ENCODE measurements at places on chromosomes 16 and 17.

DNA sequence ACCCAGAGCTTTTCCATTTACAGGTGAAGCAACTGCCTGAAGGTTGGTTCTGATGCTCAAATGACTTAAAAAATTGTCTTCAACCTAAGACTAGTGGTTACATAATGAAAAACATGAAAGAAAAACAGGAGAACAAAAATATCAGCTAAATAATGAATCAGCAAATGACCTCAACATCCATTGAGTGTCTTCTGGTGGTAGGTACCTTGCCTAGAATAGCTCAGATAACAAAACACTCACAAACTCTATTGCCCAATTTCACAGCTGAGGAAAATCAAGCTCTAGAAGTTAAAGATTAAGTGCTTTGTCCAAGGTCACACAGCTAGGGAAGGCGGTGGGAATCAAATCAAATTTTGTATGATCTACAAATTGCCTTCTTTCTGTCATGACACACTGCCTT lies 304.6 kb upstream of the CDH11 start:
- DNase-seq: no peak

- DNase-seq: no peak
Observed at GRCh38 chr17:60920107-60920506, 242.5 kb downstream of the BCAS3 start.

- no peak for DNase-seq
Observed at GRCh38 chr16:75789237-75789636, 62.9 kb upstream of the CPHXL start.

- no peak for DNase-seq
Observed at GRCh38 chr16:48562475-48562874, 47.5 kb downstream of the N4BP1 start.

GRCh38 chr16:80896776-80897175 lies 92.4 kb upstream of the CDYL2 start:
- DNase-seq: no peak

- DNase-seq: no peak
Observed at GRCh38 chr17:21394265-21394664, 18.1 kb downstream of the KCNJ12 start.

GRCh38 chr17:19288453-19288852 lies 51.3 kb downstream of the EPN2 start:
- DNase-seq: no peak

DNA sequence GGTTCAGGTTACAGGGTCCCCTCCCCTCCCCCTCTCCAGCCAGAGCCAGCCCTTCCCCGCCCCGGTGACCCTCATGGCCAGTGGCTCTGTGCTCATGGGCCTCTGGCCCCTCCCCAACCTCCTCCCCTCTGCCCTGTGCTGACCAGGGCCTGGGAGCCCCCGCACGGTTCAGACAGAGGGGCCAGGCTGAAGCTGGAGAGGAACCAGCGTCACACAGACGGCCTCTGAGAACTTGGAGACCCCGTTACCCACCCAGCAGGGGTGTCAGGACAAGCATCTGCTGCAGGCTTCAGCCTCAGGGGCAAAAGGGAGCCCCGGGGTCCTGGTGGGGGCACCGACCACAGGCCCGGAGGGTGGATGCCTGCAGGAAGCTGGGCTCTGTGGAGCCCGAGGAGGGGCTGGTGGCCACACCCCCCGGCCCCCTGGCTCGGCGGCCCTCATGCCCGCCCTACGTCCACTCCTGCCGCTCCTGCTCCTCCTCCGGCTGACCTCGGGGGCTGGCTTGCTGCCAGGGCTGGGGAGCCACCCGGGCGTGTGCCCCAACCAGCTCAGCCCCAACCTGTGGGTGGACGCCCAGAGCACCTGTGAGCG lies at the start of gene WFIKKN1:
TSS of gene WFIKKN1 (plus strand) at position 171 of the 591 bp plus-strand sequence. CDS start at position 440, 269 bp downstream.
- DNase-seq: no peak

GRCh38 chr16:58128711-58129096 lies 477 bp downstream of the CFAP20 start:
- no peak for DNase-seq

DNA sequence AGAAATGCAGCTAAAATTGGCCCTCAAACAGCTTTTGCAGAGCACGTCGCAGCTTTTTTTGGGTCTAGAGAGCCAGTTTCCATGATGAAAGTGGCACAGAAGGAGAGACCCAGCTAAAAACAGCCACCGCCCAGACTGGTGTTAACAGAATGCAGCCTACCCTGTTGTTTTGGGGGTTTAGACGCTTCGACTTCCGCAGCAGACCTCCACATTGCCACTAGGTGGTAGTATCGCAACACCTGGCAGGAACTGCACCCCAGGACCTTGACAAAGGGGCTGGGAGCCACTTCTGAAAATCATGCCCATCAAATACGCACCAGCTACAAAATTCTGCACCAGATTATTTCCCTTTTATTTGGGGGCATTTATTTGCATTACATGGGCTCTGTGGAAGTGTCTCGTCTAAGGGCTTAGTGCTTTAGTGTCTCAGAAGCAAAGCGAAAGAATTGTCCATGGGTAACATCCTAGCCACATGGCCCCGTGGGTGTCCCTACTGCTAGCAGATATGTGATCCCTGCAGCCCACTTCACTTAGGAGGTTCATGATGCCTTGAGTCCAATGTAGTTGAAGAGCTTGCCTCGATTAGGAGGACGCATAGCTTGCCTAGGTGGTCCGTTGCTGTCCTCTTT lies 167.1 kb downstream of the HAPSTR1 start:
- no peak for DNase-seq

DNA sequence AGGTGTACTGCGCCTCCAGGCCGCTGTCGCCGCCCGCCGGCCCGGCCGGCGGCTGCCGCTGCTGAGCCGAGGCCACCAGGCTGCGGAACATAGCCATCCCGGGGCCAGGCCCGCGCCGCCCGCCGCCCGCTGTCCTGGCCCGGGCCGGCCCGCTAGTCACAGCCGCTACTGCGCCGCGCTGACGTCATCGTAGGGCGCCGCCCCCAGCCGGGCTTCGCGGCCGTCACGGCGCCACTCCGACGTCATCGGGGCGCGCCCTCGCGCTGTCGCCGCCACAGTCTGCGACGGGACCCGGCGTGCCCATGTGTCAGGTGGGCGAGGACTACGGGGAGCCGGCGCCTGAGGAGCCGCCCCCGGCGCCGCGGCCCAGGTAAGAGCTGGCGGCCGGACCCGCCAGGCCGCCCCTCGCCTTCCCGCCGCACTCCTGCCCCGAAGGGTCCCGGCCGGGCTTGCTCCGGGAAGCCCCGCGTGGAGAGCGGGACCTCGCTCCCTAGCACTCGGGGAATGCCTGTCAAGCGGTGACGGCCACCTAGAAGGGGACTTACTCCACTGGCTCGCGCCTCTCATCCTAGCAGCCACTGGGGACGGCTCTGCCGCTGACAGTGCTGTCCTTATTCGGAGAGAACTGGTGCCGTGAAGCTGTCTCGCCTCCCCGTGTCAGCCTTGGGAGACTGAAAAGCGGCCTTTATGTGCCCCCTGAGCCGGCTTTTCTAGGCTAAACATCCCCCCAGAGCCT lies at the start of the genes CTU2 and RNF166:
TSS of gene CTU2 (plus strand) at position 275 of the 736 bp plus-strand sequence. CDS start at position 303, 28 bp downstream.
TSS of gene RNF166 (minus strand) at position 180 of the 736 bp plus-strand sequence. CDS start at position 97, 83 bp downstream.
- peak; percentile 90 for DNase-seq

DNA sequence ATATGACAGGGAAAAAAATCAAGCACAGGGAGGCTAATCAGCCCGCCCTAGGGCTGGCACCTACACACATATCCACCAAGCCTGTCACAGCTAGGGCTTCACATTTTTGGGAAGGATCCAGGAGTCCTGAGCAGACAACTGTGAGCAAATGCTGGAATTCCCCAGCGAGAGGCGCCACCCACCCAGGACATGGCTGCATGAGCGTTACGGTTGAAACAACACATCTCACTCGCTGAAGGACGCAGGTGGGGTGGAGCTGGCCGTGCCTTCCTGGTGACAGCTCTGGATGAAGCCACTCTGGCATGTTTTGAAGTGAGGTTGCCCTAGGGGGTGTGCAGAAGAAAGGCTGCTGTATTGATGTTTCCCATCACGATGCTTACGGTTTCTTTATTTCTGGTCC lies 315.1 kb upstream of the EEF2KMT start:
- no peak for DNase-seq

DNA sequence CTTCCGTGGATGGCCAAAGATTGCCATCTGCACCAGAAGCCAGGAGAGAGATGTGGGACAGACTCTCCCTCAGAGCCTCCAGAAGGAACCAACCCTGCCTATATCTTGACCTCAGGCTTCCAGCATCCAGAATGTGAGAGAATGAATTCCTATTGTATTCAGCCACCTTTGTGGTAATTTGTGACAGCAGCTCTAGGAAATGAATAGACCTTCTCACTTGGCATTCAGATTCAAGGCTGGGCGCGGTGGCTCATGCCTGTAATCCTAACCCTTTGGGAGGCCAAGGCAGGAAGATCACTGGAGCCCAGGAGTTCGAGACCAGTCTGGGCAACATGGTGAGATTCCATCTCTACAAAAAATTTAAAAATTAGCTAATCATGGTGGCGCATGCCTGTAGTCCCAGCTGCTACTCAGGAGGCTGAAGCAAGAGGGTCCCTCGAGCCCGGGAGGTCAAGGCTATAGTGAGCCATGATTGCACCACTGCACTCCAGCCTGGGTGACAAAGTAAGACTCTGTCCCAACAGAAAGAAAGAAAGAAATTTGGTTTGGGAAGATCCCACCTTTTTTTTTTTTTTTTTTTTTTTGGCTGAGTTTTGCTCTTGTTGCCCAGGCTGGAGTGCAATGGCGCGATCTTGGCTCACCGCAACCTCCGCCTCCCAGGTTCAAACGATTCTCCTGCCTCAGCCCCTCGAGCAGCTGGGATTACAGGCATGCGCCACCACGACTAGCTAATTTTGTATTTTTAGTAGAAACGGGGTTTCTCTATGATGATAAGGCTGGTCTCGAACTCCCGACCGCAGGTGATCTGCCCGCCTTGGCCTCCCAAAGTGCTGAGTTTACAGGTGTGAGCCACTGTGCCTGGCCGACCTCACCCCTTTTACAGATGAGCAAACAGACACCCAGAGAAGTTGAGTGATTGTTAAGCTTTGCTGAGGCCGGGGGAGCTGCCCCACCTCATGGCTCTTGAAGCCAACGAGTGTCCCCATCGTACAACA lies 4.3 kb upstream of the CPSF4L start:
- DNase-seq: no peak

- DNase-seq: no peak
Observed at GRCh38 chr17:80283116-80283852, 22.6 kb downstream of the RNF213 start.

DNA sequence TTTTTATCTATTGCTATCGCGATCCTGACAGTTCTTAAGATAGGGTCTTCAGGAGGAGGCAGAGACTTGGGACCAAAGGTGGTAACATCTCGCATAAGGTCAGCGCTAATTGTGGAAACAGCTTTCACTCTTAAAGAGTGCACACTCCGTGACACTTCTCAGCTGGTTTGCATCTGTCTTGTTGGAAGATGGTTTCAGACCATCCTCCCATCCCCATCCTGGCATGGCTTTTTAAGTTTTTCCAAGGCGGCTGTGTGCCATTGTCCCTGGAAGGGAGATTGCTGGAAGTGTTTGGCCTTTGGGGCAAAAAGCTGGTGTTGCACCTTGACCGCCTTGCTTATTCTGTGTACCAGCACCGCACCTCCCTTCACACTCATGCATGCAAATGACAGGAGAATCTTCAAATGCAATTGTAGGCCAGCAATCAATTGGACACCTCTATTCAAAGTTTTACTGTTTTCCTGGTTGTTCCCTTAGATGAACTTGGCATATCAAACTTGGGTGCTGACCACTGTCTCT lies 1.5 kb downstream of the SOCS7 start:
- DNase-seq: no peak

GRCh38 chr16:10552998-10553491 lies 27.4 kb downstream of the EMP2 start:
- DNase-seq: peak; percentile 4

GRCh38 chr16:85326794-85327181 lies 214.5 kb upstream of the CIBAR2 start:
- no peak for DNase-seq

DNA sequence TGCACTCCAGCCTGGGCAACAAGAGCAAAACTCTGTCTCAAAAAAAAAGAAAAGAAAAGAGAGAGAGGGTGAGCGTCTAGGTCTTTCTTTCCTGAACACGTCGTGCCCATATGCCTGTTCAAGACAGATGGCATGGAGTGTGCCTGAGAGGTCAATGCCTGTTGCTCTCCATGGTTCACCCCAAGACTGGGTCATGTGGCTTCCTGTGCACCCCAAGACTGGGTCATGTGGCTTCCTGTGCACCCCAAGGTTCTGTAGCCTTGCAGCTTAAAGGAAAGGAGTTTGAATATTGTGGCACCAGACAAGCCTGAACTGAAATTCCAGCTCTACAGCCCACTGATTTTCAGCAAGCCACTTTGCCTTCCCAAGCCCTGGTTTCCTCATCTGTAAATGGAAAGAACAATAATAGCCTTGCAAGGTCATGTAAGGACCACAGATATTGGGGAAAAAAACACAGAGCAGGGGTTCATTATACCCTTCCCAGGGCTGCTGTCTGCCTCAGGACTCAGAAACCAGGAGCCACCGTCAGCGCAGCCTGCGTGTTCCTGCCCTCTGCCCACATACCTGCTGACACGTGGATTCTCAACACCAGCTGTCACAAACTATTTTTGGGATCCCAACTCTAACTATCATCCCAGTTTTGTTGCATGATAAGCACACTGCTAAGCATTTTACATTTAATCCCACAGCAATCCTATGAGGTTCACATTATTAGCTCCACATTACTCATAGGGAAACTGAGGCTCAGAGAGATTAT lies 18.0 kb upstream of the NAGS start:
- no peak for DNase-seq

GRCh38 chr17:12909046-12909445 lies 108.8 kb downstream of the ELAC2 start:
- no peak for DNase-seq

- DNase-seq: no peak
Observed at GRCh38 chr16:10646581-10647263, 48.0 kb downstream of the TEKT5 start.

- no peak for DNase-seq
Observed at GRCh38 chr16:88499292-88499691, 46.2 kb downstream of the ZFPM1 start.

DNA sequence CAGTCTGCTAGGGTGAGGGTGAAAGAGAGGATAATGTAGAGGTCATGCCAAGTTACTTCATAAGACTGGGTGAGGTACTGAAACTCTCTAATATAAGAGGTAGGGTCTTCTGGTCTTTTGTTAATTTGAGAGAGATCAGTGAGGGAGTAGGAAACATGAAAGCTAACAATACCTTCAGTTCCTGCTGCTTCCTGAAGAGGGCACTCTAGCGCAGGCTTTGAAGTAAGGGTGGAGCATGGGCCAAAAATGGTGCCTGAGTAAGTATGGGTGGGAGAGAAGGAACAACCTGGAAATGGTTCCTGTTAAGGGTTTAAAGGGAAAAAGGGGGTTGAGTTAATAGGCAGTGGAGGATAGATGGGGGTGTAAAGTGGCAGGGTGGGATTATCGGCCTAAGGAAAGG lies 2449.5 kb downstream of the TP53TG3F start:
- DNase-seq: no peak

DNA sequence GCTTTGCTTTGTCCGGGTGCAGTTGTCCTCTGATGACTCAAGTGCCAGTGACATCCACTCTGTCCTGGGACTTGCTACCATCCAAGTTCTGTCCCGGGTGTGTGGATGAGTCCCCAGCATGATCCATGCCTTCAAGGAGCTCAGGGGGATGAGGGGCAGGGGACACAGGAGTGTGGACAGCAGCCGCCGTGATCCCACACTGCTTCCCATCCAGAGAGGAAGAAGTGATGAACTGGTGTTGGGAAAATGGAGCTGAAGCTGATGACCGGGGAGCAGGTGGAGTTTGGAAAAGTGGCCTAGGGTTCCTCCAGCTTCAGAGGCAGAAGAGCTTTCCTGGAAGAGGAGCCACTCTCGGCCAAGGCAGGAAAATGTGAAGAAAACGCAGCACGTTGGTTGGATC lies 249.6 kb upstream of the TNRC6C start:
- DNase-seq: no peak

- no peak for DNase-seq
Observed at GRCh38 chr16:30535106-30535776, 583 bp upstream of the ZNF747 start.

GRCh38 chr16:31477220-31478216 lies 5.4 kb upstream of the SLC5A2 start:
- no peak for DNase-seq
